ENCODE measurements at places on chromosomes 16 and 17.

DNA sequence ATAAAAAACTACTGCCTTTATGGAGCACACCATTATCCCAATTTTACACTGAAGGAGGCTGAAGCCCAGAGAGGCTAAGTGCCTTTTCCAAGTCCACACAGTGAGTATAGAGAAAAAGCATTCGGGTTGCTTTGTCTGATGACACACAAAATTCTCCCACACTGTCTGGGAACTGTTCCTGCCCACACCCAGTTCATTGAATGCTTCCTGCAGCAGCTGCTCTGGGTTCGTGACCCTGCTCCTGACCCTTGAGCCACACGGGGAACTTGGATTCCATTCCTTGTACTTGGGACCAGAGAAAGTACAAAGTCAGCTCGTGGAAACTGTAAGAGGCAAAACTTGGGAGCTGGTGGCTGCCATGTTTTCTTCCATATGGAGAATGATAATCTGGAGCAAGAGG is 57.9 kb downstream of the AKAP1 start:
- DNase-seq = no peak

DNA sequence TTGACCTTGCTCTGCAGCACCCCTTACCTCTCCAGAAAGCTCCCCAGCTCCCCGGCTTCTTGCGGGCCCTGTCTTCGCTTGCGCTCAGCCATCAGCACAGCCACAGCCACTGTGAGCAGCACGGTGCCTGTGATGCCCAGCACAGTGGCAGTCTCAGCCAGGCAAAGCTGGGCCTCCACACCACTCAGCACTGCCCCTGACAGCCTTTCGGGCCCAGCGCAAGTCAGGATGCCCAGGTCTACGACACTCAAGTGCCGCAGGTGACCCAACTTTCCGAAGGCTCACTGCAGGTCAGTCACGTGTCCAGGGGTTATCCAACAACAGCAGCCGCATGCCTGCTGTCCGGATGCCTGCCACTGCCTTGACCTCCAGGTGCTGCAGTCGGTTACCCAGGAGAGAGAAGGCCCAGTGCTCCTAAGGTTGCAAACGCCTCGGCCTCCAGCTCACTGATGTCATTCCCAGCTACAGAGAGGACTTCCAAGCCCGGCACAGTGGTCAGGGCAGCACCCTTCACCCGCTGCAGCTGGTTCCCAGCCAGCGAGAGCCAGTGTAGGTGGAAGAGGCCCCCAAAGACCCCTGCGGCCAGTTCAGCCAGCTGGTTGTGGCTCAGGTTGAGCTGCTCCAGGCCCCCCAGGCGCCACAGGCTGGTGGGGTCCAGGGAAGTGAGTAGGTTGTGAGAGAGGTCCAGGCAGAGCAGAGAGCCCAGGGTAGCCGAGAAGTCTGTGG is 8.9 kb upstream of the TMEM101 start:
- DNase-seq = no peak

GRCh38 chr17:78872486-78872885 is 30.5 kb downstream of the CEP295NL start:
- DNase-seq = no peak

DNA sequence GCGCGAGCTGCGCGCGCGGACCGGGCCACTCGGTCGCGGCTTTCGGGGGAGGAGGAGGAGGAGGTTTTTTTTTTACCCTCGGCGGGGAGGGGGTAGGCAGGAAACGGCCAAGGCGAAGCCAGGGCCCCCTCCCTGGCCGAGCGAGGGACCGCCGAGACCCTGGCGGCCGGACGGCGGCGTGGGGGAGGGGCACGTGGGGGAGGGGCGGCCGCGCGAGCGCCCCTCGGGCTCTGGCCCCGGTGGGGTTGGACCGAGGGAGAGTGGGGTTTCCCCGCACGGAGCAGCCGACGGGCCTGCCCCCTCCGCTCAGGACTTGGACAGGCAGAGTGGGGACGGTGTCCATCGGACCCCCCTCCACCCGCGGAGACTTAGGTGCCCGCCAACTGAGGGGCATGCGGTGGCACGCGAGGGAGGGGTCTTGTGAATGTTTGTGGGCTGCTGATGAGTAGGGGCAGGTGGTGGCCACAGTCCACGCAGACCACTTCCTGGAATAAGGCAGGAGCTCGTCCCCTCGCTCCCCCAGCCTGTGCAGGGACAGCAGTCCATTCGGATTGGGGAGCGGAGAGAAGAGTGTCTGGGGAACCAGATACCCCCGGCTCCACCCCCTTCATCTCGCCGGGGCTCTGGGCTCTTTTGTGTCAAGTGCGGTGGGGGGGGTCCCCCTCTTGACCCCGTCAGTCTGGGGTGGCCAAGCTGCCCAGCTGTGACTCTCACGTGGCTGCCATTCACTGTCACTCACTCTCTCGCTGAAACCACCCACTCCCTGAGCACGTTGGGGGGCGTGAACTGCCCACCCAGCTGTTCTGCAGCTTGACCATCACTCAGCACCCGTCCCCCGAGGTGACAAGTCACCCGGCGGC is 3.0 kb upstream of the CHD3 start:
- DNase-seq = peak; percentile 90

DNA sequence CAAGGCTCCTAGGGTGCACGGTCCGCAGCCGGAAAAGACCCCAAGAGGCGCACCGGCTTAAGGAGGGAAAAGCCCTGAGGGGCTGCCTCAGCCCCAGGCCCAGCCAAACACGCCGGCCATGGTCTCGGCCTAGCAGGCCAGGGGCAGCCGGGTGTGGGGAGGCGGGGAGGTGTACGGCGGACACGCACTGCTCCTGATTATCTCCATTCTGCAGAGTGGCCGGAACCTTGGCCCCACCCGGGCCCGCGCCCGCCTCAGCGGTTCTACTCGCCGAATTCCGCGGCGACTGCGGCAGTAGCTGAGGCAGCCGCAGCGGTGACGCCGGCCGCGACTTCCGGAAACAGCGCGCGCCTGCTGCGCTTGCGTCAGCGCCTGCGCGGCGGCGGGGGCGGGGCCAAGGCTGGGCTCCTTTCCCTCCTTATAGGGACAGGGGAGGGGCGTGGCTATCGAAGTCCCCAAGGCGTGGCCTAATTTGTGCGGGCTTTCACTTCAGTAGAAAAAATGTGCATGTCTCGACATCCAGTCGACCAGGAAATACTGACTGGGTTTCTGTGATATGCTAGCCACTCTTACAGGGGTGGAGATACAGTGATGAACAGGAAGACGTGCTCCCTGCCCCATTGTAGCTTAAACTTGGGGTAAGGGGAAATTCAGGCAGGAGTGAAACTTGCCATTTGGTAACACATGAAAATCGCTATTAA is at the start of gene PARN:
PARN (minus strand) TSS at position 342 of the 701 bp plus-strand sequence; CDS start at position 207, 135 bp downstream.
- peak; percentile 98 for DNase-seq

DNA sequence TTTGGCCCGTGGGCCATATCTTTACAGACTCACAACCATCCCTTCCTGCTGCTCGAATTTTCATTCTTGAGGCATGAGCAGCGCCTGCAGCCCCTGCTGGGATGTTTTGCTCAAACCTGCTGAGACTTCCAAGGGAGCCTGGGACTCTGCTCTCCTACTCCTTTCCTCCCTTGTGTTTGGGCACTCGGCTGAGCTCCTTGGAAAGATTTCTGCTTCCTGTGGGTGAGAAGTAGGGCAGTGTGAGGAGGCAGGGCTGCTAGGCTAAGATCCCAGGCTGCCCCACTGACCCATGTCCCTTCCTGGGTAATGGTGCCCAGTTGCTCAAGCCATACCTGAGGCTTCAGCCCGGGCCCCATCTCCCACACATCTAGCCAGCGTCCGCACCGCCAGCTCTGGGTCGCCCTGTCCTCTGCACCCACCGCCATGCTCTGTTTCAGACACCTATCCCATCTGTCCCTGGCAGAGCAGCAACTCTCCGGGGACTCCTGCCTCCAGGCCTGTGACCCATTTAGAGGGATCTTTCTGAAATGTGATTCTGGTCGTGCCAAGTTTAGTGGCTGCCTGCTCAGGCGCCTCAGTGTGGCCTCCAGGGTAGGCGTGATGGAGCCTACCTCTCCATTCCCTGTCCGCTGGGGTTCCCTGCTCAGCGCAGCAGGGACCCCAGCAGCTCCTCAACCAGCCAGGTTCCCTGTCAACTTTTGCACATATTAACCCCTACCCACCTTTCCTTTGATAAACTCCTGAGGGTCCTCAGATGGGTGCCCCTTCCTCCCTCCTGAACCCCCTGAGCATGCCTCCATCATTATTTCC is 190.1 kb downstream of the CCDC182 start:
- no peak for DNase-seq
